ENCODE measurements at places on chromosomes 16 and 17.

- DNase-seq, result peak; percentile 92
Observed at GRCh38 chr17:15490634-15491261, 23.3 kb upstream of the CDRT4 start.

- DNase-seq, result no peak
Observed at GRCh38 chr16:4241258-4241927, 487 bp downstream of the SRL start.

DNA sequence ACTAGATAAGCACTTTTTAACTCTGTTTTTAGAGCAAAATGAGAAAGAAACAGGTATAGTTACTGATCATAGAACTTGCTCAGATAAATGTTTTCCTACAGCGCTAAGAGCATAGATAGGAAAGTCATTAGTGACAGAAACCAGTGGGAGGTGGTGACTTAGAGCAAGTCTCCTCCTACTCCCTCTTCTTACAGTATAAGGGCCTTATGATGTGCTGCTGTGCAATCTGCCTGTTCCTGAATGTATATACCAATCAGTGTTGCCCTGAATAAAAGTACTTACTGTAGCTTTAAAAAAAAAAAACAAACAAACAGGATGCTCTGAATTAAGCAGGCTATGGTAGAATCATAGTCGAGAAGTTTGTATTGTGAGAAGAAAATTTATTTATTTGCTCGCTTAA lies 23.3 kb upstream of the RASL10B start:
- no peak for DNase-seq

- DNase-seq, result no peak
Observed at GRCh38 chr17:28843816-28844148, 1.2 kb upstream of the FAM222B start.

- DNase-seq, result no peak
Observed at GRCh38 chr17:65371702-65372101, 189.7 kb downstream of the AXIN2 start.

DNA sequence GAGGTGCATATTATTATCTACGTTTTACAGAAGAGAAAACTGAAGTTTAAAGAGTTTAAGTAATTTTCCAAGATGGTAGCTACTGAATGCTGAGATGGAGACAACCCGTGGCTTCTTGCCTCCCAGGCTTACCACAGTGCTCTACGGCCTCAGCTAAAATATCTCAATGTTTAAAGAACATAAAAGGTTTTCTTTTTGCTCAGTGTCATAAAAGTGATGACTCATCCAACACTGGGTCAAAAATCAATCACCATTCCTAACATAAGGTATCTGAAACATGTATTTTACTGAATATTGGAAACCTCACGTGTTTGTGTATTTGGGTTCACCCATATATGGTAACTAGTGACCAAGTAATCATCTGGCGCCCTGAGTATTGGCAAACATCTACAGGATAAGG lies 18.4 kb downstream of the ABCA9 start:
- DNase-seq, result no peak

DNA sequence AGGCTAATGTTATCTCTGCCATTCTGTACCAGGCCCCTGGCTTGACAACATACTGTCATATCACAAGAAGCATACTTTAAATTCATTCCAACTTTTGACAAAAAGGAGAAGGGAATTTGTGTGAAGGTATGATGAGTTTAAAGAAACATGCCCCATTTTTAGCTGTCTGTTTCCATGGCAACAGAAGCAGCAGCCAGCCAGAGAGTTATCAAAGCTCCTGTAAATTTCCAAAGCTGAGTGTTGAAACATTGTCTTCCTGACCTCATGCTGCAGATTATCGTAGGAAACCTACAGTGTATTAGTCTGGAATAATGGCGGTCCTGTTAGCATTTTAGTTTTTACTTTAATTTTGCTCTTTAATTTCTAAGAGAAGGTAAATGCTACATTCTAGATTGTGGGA lies 124.9 kb downstream of the MRTFB start:
- DNase-seq, result no peak

- no peak for DNase-seq
Observed at GRCh38 chr16:19874026-19874425, 10.6 kb downstream of the GPRC5B start.

DNA sequence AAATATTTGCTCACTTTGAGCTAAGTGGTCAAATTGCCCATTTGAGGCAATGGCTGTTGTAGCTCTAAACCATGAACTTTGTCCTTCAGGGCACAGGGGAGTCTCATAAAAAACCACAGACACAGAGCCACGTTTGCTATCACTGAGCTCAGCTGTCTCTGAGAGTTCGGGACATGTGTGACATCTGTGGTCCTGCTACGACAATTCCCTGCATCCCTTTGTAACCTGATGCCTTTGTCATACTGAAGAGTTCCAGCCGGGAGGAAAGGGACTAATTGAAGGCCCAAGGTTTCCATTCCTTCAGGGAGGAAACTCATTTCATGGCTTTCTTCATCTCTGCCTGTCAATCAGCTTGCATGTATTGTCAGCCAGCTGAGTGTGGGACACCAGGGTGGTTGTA lies 599.4 kb upstream of the CDH5 start:
- no peak for DNase-seq

Data from globus pallidus (tissue), 1 donor.